ENCODE measurements at places on chromosomes 12 and 14.

GRCh38 chr12:17142856-17143255 is 536.9 kb upstream of the LMO3 start:
- DNase-seq = no peak

DNA sequence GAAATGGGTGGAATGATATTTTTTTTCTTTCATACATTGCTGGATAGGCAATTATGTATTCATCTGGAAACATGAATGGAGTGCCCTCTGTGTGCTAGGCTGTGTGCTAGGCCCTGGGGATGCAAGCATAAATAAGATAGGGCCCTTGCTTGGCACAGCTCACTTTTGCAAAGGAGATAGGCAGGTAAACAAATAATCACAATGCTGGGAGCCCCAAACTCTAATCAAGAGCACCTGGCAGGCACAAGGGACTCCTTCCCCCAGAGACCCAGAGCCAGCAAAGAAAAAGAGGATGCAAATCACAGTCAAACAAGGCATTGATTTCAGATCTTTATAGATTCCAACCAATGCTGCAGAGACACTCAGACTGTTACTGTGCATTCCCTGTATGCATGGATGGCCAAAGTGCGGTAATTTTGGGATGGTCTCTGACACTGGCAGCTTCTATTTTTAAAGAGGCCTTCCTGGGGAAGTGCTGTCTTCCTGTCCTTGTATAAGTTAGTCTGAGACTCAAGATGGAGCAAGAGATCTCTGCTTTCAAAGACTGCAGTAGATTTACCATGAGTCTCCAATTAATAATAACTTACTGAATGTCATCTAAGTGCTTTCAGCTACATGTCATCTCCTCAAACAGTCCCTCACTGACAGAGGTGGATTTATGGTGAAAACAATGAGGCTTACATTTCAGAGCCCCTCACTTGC is 45.1 kb upstream of the CPM start:
- no peak for DNase-seq

GRCh38 chr12:15733136-15733535 is 56.1 kb downstream of the EPS8 start:
- no peak for DNase-seq

DNA sequence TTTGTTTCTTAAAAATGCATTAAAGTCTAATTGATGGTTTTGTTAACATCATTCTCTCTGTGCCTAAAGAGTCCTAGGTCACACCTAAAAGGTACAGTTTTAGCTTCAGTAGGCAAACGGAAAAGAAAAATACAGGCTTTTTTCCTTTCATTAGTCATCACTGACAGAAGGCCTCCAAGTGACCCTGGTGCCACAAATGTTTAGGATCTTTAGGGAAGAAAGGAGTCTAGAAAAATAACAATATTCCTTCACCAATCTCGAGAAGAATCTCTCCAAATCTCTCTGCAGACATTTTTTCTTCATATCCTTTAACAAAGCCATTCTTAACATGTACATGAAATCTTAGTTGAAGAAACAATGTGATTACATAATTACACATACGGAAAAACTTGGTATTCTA is 2.0 kb downstream of the DENND5B start:
- DNase-seq = no peak

- no peak for DNase-seq
These were observed 3.3 kb upstream of the APPL2 start for GRCh38 chr12:105239304-105239703.

DNA sequence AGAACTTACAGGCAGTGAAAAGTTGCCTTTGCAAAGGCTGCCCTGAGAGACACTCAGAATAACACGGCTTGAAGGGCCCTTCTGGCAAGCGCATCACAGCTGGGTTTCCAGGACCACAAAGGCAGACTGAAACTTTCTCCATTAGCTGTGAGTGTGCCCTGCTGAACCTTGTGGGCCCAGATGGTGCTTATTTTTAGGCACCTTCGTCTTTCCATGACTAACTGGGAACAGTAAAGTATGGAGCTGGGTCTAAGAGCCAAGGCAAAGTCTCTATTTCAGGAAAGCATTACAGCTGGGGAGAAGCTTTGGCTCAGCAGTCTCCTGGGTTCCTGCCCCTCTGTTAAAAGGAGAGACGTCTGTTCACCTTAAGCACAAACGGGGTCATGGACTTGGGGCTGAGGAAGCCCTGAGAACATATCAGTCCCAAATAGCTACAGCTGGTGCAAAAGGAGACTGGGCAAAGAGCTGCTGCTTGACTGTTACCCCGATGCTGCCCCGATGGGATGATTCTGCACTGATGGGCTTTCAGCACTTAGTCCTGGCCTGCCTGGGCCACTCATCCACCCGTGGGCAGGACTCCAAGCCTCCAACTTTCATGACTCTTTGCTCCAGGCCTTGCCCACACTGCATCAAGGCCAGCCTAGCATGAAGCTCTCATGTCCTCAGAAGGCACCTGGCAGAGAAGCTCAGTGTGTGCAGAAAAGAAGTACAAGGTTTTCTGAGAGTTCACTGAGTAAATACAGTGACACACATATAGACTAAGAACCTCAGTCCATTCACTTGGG is 248.3 kb downstream of the PHLDA1 start:
- DNase-seq = no peak

DNA sequence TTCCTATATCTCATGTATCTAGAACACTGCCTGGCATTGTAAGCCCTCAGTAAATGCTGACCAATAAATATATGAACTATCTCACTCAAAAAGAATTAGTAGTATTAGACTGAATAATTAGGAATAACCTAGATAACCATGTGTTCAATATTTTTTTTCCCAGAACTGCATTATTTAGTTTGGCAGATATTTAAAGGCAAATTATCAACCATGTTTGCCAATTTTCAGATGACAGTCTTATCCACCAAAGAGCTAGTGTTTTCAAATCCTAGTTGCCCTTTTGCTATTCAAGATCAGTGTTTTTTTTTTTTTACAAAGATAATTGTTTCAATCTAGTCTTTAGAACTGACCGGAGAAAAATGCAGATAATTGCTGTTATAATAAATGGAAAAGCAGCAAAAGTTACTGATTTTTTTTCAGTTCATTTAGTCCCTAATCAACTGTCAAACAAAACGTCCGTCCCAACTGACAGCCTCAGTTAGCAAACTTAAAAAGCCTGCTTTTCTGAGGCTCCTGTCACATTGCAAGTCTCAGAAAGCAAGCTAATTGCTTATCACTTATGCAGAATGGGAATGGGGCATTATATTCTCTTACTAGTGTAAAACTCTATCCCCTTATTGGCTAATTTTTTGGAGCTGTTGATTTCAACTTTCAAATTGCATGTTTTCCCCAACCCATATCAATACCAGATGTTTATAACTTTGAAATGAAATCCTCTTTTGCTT is 203.2 kb downstream of the PAWR start:
- DNase-seq = no peak

DNA sequence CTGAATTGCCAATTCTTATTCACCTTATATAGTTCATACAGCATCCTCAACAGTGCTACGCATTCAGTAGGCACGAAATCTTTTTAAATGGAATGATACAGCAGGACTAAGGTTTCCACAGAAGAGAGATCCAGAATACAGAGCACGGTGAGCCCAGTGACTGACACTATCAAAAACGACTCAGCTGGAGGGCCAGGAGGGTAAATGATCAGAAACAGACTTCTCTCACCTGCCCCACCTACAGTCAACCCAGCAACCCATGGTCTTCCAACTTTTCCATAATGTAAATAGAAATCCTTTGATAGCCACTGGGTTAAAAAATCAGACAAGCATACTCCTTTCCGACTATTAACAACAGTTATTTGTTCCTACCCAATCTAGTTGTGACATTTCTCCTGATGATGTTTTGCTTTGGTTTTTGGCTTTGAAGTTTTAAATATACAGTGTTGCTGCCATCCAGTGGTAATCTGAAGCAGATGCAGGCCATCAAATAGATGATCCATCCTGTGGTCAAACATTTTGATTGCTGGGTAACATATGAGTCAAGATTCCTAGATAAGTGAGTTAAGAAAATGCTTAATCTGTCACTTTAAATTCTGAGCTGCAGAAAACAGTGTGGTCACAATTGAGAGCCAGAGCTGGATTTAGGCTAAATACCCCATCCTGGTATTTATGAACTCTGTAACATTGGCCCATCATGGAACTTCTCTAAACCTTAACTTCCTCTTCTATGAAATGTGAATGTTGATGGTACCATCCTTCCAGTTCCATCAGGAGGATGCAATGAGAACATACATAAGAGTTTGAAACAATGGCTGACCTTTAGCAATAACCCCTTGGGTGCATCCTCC is 42.0 kb downstream of the GPHB5 start:
- peak; percentile 58 for DNase-seq

DNA sequence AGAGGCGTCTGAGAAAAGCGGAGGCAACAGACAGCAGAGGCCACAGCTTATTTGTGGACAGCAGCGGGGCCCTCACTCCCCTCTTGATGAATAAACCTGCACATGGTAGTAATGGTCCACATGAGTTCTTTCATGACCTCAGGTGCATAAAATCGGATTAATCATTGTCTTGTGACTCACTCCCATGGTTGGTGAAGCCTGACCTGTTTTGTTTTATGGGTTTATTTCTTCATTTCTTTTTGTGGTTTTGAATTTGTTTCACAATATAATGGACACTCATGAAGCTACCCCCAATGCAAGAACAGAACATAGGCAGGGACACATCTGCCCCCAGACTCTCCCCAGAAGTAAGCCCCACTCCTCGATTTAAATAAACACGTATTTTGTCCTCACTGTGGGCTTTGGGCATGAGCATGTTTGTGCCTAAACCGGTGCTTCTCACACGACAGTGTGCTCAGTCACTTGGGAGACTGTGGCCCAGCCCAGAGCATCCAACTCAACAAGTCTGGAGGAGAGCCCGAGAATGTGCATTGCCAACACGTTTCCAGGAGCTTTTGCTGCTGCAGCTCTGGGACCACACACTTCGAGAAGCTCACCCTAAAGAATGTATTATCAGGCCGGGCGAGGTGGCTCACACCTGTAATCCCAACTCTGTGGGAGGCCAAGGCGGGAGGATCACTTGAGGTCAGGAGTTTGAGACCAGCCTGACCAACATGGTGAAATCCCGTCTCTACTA is 116.1 kb downstream of the SCARB1 start:
- no peak for DNase-seq

DNA sequence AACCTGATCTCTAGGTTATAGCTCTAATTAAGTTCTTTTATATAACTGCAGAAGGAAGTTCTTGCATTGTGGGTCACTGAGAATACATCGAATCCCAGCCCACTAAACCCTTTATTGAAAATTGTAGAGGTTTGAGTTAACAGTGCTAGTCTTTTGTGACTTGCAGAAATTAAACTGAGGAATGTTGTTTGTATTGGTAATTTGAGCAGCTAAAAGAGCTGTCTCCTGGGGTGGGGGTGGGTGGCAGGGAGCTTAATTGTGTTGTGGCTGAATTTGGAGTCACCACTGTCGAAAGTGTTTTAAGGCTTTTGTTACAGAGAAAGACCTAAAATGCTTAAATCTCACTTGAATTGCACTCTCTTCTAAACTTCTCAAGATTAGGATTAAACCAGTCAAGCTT is 3.2 kb upstream of the COX8C start:
- DNase-seq = no peak
